ENCODE measurements at places on chromosomes 3 and 15. TPM values are rescaled to one million over a fixed set of nuclear protein-coding genes. Genes with fewer than 3 reads are reported as not detected.

- ATAC-seq, result no peak
Observed at GRCh38 chr3:149989307-149989706, 18.6 kb upstream of the PFN2 start.

The NRG4 gene
- 1.6 TPM for total RNA-seq

DNA sequence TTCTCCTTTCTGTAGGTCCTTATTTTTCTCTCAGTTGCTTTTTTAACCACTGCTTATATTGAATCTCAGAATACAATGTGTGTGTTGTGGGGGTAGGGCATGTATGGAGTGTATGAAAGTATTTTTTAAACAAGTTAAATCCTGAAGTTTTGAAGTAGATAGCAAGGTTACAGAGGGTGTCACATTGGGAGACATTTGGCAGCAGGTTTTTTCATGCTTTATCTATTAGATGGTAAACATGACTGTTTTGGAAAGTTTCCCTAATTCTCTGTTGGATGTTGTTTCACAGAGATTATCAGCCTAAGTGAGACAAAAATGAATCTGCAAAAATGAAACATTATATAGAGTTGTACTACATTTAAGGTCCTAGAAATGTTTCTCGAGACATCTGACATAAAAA, 190.6 kb upstream of the ARPP21 start:
- no peak for ATAC-seq

The SNTN gene
- total RNA-seq, result not detected

The MASP1 gene
- total RNA-seq, result 1.6 TPM

DNA sequence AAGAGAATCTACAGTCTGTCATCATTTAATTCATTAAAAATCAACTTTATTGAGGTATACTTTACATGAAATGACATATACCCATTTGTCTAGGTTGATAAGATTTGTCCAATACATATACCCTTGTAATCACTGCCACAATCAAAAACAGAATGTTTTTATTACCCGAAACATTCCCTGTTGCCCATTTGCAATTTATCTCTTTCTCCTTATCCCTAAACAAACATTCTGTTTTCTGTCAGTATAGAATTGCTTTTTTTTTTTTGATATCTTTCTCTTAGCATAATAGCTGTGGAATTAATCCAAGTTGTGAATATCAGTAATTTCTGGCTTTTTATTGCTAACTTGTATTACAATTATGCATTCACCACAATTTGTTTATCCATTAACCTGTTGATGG, 4.3 kb upstream of the CNTN6 start:
- ATAC-seq, result no peak

DNA sequence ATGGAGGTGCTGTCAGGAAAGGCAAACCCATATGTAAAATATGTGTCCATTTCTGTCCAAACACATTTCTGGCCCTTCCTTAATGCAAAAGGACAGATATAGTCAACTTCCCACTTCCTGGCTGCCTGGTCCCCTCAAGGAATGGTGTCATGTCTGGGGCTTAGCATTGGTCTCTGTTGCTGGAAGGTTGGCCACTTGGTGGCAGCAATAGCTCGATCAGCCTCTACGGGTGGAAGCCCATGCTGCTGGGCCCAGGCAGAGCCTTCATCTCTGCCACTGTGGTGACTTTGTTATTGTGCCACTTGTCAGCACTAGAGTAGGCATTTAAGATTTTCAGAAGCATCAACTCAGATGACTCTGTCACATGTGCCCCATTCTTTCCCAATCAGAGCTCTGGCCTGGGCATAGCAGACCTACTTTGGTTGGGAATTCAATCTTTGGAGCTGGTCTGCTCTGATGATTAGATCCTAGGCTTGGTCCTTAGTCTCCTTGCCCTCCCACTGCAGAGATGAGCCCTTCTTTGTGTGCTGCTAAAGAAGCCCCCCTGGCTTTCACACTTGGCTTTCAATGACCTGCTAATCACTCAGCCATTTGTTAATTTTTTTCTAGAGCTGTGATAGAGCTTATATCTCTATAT, 51.0 kb upstream of the SPSB4 start:
- ATAC-seq, result peak; percentile 76

- no peak for ATAC-seq
Observed at GRCh38 chr3:150594150-150594549, 9.0 kb upstream of the SELENOT start.

- peak; percentile 32 for ATAC-seq
Observed at GRCh38 chr15:40081691-40082194, 26.9 kb downstream of the BMF start.

- no peak for ATAC-seq
Observed at GRCh38 chr3:62874711-62875557, at the start of gene CADPS. Gene CADPS, minus strand, starts transcription at chr3:62875416. Its CDS starts 387 bp downstream, at chr3:62875029.

GRCh38 chr3:74469151-74469550, 145.3 kb downstream of the CNTN3 start:
- ATAC-seq, result no peak

The SAMMSON gene
- total RNA-seq, result not detected

The CHRFAM7A gene
- total RNA-seq, result not detected

The BFSP2 gene
- total RNA-seq, result not detected

DNA sequence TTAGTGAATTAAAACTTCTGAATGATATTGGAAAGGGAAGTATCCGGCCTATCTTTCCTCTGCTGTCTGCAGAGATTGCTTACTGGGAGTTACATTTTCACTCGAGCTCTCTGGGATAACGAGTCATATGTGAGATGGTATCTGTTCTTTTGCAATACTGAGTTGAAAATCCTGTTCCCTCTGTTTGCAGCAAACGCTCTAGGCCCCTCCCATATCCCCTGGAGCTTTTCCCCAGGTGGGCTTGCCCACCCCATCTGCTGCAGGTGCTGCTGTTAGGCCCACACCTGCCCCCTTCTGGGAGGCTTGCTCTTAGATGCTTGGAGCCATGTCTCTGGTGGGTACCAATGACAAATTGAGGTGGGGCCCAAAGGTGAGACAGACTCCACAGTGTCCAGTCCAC, 42.7 kb upstream of the MTMR10 start:
- no peak for ATAC-seq

DNA sequence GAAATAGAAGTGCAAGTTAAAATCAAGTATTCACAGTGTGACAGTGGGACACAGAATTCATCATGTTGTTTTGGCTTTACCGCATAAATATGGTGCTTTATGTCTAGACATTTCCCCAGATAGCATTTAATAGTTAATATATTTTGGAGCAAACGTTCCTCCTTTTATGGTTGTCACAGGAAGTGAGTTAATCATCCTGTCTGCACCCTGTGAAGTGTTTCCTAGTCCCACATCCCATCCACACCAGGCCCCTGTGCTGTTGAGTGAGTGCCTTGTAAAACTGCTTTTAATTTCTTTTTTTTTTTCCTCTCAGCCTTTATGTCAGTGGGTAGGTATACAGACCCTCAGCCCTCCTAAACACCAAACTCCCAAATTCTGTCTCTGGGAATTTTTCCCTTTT, 393.7 kb downstream of the FEZF2 start:
- ATAC-seq, result no peak

The HSPBAP1 gene
- 3.3 TPM for total RNA-seq

The PLA2G4E gene
- 18.1 TPM for total RNA-seq

The CYP8B1 gene
- not detected for total RNA-seq

- ATAC-seq, result no peak
Observed at GRCh38 chr3:33799202-33799551, 747 bp downstream of the PDCD6IP start.

- ATAC-seq, result peak; percentile 93
Observed at GRCh38 chr15:84914909-84915605, 30.6 kb downstream of the SLC28A1 start.

All from esophagus mucosa (tissue), 1 donor.